ENCODE measurements at places on chromosomes 3 and 15.
A peak's percentile ranks its signal among the peaks of the same experiment; 100 is the strongest.

- DNase-seq = no peak
These were observed 49.8 kb downstream of the SGO1 start for GRCh38 chr3:20136231-20136630.

DNA sequence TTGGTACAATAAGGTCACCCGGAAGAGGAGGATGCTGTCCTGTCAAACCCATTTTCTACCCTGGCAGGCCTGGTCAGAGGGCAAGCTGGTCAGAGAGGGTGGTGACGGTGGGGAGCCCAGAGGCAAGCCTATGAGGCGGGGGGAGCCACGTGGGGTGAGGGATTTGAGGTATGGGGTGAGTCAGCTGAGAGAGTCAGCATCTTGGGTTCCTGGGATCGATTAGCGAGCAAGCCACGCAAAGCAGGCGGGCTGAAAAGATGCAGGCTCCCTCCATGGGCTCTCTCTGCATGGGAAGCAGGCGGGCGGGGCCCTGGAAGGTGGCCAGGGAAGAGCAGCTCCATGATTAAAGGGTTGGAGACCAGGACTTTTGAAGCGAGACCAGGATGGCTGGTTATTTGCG is 48.1 kb downstream of the MAGEF1 start:
- no peak for DNase-seq

GRCh38 chr3:69409831-69410230 is 23.9 kb upstream of the FRMD4B start:
- no peak for DNase-seq

DNA sequence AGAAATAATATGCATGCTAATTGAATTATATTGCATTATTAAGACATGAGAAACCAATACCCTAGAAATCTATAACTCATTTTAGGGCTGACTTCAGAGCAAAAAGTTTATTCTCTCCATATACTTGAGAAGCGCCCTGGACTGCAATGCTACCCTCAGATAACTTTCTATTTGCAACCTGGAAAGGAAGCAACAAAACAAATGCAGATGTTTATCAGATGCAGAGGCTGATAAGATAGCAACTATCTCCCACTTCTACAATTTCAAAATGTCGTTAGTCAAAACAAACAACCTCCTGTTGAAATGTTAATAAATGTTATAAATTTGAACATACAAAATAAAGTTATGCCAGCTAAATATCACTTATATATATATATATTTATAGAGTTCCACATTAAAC is 34.8 kb downstream of the HES1 start:
- DNase-seq = no peak

DNA sequence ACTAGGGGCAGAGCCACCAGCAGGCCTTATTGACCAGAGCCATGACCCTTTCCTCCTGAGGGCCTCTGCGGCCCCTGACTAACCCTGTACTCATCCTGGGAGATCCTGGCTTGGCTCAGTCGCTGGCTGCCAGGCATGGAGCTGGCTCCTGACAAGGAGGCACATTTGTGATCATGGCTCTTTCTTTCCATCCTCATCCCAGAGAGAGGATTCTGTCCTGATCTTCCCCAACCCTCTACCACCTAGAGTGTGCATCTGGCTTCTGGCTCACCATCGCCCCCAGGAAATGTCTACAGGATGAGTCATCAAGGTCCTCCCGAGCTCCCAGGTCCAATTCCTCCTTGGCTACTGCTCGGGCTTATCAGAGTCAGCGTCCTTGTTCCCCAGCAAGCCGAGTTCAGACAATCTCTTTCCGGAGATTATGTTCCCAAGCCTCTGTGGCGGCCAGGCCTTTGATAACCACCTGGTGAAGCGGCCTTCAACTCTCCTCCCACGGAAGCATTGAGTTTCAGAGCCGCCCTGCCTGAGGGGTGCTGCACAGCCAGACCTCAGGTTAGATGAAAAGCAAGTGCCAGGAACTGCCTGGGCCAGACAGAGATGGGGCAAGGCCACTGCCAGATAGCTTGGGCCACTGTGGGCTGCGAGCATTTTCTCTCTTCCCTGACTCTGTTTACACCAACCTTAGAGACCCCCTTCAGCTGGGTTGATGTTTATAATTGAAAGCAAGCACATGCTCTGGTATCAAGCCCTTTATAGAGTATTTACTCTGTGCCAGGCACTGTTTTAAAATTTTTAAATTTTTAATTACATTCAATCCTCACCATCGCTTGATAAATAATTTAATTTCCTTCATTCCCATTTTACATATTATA is 44.3 kb upstream of the MRPS22 start:
- peak; percentile 73 for DNase-seq

DNA sequence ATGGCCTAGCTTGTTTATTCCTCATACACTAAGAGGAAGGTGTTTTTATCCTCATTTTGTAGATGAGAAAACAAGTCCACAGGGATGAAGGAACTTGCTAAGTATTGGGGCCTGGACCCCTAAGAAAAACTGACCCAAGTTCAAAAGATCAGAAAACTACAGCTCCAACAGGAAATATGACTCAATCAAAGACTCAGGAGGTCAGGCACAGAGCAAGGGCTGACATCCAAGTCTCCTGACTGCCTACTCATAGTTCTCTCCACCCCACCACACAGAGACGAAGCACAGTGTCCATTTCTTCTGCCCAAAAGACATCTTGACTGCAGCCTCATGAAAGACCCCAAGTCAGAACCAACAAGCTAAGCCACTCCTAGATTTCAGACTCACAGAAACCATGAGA is 26.9 kb upstream of the TPM1 start:
- no peak for DNase-seq

DNA sequence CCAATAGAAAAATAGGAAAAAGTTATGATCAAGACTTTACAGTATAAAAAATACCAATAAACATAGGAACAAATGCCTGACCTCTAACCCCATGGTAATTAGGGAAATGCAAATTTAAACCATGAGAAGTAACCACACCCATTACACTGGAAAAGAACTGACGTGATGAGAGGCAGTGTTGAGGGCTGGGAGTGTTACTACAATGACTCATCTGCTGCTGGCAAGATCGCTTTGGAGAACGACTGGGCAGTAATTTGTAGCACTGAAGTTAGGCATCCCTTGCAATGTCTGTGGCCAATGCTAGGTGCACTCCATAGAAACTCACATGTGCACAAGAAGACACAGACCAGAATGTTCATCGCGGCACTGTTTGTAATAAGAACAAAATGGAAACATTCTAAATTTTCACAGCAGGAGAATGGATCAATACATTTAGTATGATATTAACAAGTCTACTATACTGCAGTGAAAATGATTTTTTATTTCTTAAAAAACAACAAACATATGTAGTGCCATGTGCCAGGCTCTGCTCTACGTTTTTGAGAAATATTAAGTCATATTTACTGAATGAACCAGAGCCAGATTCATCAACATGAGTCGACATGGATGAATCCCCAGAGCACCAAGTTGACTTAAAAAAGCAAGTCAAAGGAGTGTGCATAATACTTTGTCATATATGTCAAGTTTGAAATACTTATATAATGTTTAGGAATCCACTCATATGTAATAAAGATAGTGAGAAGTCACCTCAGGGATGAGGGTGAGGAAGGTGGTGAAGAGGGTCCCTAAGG is 37.6 kb upstream of the EPHB3 start:
- DNase-seq = peak; percentile 43

- peak; percentile 71 for DNase-seq
These were observed 1.6 kb downstream of the PTX3 start for GRCh38 chr3:157438194-157438730.

- DNase-seq = peak; percentile 17
These were observed 1.5 kb downstream of the CEP63 start for GRCh38 chr3:134487406-134487805.

DNA sequence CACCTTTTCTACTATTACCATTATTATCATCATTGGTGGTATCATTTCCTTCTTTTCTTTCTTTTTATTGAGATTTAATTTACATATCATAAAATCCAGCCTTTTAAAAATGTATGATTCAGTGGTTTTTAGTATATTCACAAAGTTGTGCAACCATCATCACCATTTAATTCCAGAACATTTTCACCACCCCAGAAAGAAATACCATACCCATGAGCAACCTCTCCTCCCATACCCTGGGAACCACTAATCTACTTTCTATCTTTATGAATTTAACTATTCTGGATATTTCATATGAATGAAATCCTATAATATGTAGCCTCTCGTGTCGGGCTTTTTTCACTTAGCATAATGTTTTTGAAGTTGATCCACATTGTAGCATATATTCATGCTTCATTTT is 29.1 kb downstream of the AAGAB start:
- DNase-seq = no peak

Measured in NCI-H82 (cell line).